Activated naive CD8-positive, alpha-beta T cell treated with anti-CD3 and anti-CD28 coated beads for 36 hours (primary cell): ENCODE measurements at places on chromosomes 1 and 21. TPM values are rescaled to one million over a fixed set of nuclear protein-coding genes. Genes with fewer than 3 reads are reported as not detected.

CFAP57 gene
- total RNA-seq: 0.32 TPM

AGT gene
- total RNA-seq: not detected

PTGFR gene
- not detected for total RNA-seq

RCC1 gene
- 138 TPM for total RNA-seq

TCHH gene
- total RNA-seq: 0.12 TPM

CD53 gene
- 191 TPM for total RNA-seq

DNA sequence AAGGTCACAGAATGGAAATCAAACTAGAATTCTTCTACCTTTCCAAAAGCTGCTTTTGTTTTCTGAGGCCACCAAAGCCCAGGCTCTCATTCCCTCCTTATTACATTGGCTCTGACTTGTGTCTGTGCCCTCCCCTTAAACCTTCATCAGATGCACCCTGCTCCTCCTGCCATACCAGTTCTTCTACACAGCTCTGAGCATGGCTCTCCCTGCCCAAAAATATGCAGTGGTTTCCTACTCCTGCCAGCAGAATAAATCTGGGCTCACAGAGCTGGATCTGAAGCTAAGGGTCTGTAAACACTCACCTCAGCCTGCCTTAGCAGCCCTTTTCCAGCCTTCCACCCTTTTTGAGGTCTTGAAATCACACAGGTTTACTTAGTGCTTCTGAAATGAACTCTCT, 55.0 kb downstream of the TTC3 start:
- no peaks in the 10 kb centered on the region for H3K4me1 ChIP-seq
- H3K4me3 ChIP-seq: no peak overlapping the region
- no peaks in the 10 kb centered on the region for H3K27me3 ChIP-seq
- DNase-seq: no peak
- no peak overlapping the region for H3K27ac ChIP-seq

GRCh38 chr21:36470294-36470693, 9.6 kb downstream of the CLDN14 start:
- no peak overlapping the region for H3K27ac ChIP-seq
- H3K27me3 ChIP-seq: peaks cover 5% of the 10 kb centered on the region
- H3K36me3 ChIP-seq: no peaks in the 10 kb centered on the region
- DNase-seq: no peak

DNA sequence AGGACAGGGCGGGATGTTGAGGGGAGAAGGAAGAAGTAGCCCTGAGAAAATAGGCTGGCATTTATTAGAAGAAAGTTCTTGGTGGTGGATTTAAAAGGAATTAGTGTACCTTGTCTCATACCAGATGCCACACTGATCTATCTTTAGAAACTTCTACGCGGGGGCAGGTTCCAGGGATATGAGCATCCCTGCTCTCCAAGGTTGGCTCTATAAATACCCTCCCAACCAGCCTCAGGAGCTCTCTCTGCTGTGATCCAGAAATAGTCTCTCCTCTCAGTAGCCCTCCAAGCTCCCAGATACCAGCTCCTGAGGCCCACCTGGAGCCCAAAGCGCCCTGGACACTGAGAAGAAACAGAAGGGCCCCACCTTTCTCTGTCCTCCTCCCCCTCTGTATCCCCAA, 128.3 kb upstream of the TNR start:
- no peak overlapping the region for H3K27ac ChIP-seq
- no peak for DNase-seq
- H3K4me1 ChIP-seq: no peaks in the 10 kb centered on the region

- peaks cover 8% of the 10 kb centered on the region for H3K4me1 ChIP-seq
- peaks cover 23% of the 10 kb centered on the region for H3K27me3 ChIP-seq
- no peak for DNase-seq
- H3K4me3 ChIP-seq: no peak overlapping the region
- H3K36me3 ChIP-seq: peaks cover 8% of the 10 kb centered on the region
- H3K27ac ChIP-seq: no peak overlapping the region
These were observed 44.1 kb upstream of the SLC19A1 start for GRCh38 chr21:45586289-45586858.

- peak overlapping the region; percentile 64 for H3K4me3 ChIP-seq
- no peak overlapping the region for H3K27ac ChIP-seq
- DNase-seq: peak; percentile 56
These were observed 7.3 kb downstream of the SYTL1 start for GRCh38 chr1:27348861-27349783.

DNA sequence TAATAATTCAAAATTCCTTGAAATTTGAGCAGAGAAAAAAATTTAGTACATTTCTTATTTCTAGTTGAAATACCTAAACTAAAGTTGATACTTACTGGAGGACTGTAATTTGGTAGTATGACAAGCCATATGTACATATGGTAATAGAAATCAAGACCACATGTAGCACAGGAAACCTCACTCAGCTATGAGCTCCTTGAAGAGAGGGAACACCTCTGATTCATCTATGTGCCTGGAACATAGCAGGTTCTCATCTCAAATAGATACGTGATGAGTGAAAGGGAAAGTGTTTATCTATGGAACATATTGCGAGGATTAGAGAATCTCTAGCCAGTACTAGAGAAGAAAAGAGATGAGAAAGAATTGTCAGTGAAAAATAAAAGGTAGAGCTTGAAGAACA, 47.9 kb upstream of the GNG4 start:
- no peak overlapping the region for H3K4me3 ChIP-seq
- H3K4me1 ChIP-seq: peaks cover 14% of the 10 kb centered on the region
- DNase-seq: no peak
- H3K36me3 ChIP-seq: peaks cover 67% of the 10 kb centered on the region
- no peaks in the 10 kb centered on the region for H3K27me3 ChIP-seq
- peak overlapping the region; percentile 79 for H3K27ac ChIP-seq

- H3K27ac ChIP-seq: no peak overlapping the region
- H3K4me3 ChIP-seq: no peak overlapping the region
- no peak for DNase-seq
- H3K36me3 ChIP-seq: peaks cover 1% of the 10 kb centered on the region
- H3K4me1 ChIP-seq: peaks cover 24% of the 10 kb centered on the region
These were observed 60.5 kb downstream of the DMAP1 start for GRCh38 chr1:44273560-44274350.

DNA sequence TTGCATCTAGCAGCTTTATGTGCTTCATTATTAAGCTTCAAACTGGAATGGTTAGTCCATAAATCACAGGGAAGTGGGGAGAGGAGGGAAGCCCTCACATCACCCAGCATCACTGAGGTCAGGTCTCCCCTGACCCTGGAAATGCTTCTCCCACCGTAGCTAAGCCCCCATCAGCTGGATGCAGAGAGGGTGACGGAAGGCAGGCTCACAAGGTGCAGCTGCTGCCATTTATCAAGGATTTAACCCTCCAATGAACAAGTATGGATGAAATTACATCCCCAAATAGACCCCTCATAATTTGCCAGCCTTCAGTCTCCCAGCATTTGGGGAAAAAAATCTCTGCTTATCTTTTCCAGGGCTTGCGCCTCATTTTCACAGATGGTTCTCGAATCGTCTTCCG, 60.8 kb downstream of the PGM1 start:
- H3K27ac ChIP-seq: no peak overlapping the region
- no peak for DNase-seq
- no peaks in the 10 kb centered on the region for H3K27me3 ChIP-seq
- no peak overlapping the region for H3K4me3 ChIP-seq

GRCh38 chr1:200951016-200951415, 56.3 kb downstream of the INAVA start:
- no peak overlapping the region for H3K27ac ChIP-seq
- DNase-seq: no peak
- no peak overlapping the region for H3K4me3 ChIP-seq
- H3K4me1 ChIP-seq: no peaks in the 10 kb centered on the region
- H3K27me3 ChIP-seq: peaks cover 8% of the 10 kb centered on the region

GRCh38 chr1:1120096-1120495, 4.2 kb upstream of the C1orf159 start:
- no peak overlapping the region for H3K4me3 ChIP-seq
- DNase-seq: no peak
- no peaks in the 10 kb centered on the region for H3K27me3 ChIP-seq
- no peak overlapping the region for H3K27ac ChIP-seq

- peaks cover 81% of the 10 kb centered on the region for H3K27me3 ChIP-seq
- H3K27ac ChIP-seq: no peak overlapping the region
- peaks cover 26% of the 10 kb centered on the region for H3K4me1 ChIP-seq
- peaks cover 14% of the 10 kb centered on the region for H3K36me3 ChIP-seq
These were observed 5.8 kb upstream of the FOXD3 start for GRCh38 chr1:63316598-63316983.

DNA sequence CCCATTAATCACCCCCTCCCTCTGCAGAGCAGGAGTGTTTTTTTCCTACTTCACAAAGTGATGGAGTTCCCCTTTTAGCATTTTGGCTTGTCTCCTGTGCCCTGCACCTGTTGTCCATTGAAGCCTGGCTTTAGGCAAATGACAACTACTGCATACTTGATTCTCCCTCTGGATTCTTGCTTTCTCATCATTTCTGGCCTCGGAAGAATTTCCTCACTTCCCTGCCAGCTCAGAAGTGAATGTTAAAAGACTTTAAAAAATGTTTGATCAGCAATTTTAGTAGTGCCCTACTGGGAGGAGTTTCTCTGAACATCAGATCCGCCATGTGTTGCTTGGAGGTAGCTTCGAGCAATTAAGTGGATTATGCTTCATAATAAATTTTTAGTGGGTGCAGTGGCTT, 28.1 kb downstream of the RCOR3 start:
- H3K4me3 ChIP-seq: no peak overlapping the region
- no peaks in the 10 kb centered on the region for H3K27me3 ChIP-seq
- H3K4me1 ChIP-seq: no peaks in the 10 kb centered on the region

DNA sequence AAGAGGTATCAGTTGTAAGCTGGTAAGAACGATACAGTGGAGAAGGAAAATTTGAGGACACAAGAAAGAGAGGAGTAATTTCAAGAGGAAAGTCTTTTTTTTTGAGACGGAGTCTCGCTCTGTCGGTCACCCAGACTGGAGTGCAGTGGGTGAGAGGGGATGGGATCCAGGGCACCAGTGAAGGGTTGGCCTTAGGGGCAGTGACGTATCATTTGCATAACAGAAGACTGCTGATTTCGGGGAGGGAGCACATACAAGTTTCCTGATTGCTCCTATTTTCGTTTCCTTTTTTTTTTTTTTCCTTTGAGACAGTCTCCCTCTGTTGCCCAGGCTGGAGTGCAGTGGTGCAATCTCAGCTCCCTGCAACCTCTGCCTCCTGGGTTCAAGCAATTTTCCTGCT, 4.2 kb downstream of the S100A13 start:
- H3K4me1 ChIP-seq: no peaks in the 10 kb centered on the region
- DNase-seq: no peak
- H3K36me3 ChIP-seq: no peaks in the 10 kb centered on the region
- H3K27me3 ChIP-seq: peaks cover 5% of the 10 kb centered on the region
- H3K27ac ChIP-seq: no peak overlapping the region

DNA sequence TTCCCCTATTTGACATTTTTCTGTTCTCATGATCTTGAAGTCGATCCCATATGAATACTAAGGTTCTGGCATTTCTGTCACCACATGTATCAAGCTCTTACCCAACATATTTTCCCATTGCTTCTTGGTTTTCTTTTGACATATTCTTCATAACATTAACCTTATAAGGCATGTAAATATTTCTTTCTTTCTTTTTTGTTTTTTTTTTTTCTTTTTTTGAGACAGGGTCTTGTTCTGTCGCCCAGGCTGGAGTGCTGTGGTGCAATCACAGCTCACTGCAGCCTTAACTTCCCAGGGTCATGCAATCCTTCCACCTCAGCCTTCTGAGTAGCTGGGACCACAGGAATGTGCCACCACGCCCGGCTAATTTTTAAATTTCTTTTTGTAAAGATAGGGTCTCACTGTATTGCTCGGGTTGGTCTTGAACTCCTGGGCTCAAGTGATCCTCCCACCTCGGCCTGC, 33.1 kb upstream of the ERRFI1 start:
- no peak overlapping the region for H3K4me3 ChIP-seq
- H3K27me3 ChIP-seq: peaks cover 11% of the 10 kb centered on the region
- H3K36me3 ChIP-seq: no peaks in the 10 kb centered on the region
- no peak for DNase-seq
- no peak overlapping the region for H3K27ac ChIP-seq

DNA sequence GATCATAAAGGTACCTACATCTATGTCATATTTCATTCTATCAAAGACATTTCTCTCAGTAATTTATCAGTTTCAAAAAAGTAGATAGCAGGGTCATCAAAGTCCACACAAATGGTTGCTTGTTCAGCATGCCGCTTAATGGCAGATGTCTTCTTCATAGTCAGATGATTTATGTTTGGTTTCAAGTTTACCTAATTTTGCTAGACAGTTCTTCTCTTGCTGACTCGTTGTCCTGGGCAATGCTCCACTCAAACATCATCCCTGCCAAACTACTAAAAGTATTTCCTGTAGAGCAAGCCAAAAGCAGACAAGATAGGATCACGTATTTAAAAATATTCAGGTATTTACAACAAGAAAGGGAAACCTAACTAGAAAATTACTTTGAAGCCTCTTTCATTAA, 13.6 kb downstream of the NUP210L start:
- no peak for DNase-seq
- H3K27ac ChIP-seq: no peak overlapping the region
- no peak overlapping the region for H3K4me3 ChIP-seq
- no peaks in the 10 kb centered on the region for H3K36me3 ChIP-seq
- H3K4me1 ChIP-seq: peaks cover 8% of the 10 kb centered on the region

DNA sequence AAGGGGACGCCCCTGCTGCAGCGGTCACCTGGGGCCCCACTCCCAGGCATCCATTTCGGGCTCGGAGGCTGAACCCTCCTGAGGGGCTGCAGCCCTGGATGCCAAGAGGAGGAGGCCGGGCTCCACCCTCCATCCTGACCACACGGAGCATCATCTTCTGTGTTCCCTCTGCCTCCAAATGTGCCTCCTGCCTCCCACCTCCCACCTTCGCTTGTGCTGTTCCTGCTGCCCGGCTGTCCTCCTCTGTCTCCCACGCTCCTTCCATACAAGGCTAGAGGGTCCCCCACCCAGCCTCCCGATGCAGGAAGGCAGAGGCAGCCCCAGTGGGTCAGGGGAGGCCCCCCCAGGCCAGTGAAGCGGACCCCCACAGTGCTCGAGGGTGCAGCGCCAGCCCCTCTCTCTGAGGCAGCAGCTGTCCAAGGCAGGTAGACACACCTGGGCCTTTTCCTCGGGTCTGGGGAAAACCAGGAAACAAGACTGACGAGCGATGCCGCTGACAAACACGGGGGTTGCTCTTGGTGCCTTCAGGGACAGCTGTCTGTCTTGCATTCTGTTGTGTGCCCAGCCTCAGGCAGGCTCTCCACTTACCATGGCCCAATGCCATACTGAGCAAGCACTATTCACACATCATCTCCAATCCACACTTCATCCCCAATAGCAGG, 16.8 kb upstream of the PLEKHG5 start:
- H3K4me3 ChIP-seq: no peak overlapping the region
- peaks cover 4% of the 10 kb centered on the region for H3K27me3 ChIP-seq
- no peak for DNase-seq
- H3K4me1 ChIP-seq: no peaks in the 10 kb centered on the region
- H3K36me3 ChIP-seq: no peaks in the 10 kb centered on the region

GRCh38 chr21:23402929-23403520, 2204.3 kb downstream of the MRPL39 start:
- no peak for DNase-seq
- no peaks in the 10 kb centered on the region for H3K36me3 ChIP-seq
- H3K4me3 ChIP-seq: no peak overlapping the region
- no peak overlapping the region for H3K27ac ChIP-seq
- no peaks in the 10 kb centered on the region for H3K4me1 ChIP-seq
